Stimulated activated CD4-positive, alpha-beta T cell treated with anti-CD3 and anti-CD28 coated beads, Interleukin-1b, Interleukin-23, amount 100 ng/mL, for 4 hours (primary cell): ENCODE measurements at places on chromosomes 12 and 14.

DNA sequence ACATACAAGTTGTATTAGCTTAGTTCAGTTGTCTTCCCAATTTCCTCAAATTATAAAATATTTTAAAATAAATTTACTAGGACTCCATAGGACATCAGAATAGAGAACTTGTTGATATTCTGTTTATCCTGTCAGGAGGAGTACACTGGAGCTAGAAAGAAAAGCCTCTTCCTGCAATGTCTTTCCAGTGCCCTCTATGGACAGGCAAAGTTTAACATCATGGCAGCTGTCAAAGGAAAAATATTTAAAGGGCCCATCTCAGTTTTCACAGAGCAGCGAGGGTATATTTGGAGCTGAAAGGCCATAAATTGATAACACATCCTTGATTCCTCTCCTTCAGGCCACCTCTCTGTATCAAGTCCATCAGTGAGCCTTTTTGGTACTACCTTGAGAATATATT, 19.0 kb downstream of the DIP2B start:
- DNase-seq, result no peak

GRCh38 chr12:131962069-131962468, 12.3 kb downstream of the EP400 start:
- no peak for DNase-seq

- DNase-seq, result peak; percentile 92
These were observed at the start of gene ALG10B for GRCh38 chr12:38316391-38317129. ALG10B (plus strand) TSS chr12:38316774; CDS start chr12:38316894, 120 bp downstream.

GRCh38 chr12:32178341-32179010, 71.8 kb downstream of the BICD1 start:
- no peak for DNase-seq

DNA sequence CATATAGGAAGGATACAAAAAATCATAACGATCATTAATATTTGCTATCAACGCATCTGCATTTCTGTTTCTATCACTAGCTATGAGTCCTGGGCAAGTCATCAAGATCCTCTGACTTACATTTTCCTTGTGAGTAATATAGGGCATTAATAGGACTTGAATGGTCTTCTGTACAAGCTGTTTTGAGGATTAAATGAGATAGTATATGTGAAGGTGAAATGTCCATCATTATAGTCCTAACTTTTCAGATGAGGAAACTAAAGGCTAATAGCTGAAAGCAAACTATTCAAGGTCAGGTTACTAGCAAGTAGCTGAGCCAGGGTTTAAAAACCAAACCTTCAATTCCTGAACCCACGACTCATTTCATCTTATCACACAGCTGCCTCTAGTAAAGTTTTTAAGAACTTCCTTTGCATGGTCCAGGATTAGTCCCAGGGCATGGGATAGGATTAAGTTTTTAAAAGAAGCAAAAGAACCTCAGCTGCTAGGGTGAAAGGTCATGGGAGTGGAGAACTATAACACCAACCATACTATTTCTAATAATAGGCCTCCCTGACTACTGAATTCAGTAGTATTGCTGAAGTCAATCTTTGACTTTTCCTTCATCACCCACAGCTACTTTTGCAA, 101.4 kb upstream of the ADAMTS20 start:
- DNase-seq, result no peak

GRCh38 chr14:61927060-61927459, 164.8 kb downstream of the SNAPC1 start:
- no peak for DNase-seq

DNA sequence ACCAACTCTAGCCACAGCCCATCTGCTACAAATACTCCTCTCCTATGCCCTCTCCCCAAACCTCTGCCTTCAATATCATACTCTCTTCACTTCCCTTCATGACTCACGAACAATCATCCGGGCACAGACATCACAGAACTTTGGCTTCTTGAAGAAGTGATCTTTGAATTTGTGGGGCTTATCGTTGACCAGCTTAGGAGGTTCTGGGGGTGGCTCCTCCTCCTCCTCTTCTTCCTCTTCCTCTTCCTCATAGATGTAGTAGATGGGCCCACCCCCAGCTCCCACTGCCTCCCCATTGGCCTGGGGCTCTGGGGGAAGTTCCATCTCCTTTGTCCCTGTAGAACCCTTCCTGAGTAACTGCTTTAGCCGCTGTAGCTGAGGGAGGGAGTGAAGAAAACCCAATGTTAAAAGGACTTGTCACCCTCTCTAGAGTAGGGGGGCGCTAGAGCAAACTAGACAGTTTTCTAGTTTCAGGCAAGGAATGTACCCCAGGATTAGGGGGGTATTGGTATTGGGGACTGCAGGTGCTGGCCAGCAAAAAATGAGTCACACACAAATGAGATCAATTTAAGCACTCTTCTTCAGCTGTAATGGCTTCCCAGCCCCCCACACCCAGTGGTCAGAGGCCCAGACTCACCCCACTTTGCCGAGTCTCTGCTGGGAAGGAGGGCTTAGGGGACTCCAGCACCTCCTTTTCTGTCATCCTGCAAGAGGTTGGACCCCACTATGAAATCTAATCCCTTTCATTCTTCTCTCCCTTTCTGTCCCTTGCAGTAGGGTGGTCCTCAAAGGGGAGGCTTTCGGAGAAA, 1.8 kb downstream of the STAC3 start:
- DNase-seq, result no peak

- no peak for DNase-seq
These were observed 40.9 kb upstream of the SMUG1 start for GRCh38 chr12:54229624-54230212.

DNA sequence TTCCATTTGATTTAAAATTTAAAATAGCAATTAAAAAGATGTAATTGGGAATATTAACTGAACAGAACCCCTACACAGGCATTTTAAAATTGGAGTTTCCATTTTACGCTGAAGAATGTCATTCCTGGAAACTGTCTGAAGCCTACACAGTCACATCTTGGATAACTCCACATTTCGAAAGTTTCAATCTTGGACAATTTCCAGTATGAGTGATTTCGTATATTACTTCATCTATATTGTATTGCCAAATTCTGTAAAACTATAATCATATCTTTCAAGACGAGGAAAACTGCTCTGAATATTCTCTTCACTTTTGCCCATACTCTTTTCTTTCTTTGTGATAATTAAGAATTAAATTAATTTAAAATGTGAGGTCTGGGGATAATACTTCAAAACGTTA, 194.2 kb upstream of the ABCD2 start:
- no peak for DNase-seq
